Posterior vena cava (tissue), 2 donors: ENCODE measurements at places on chromosomes 1 and 21. TPM values are rescaled to one million over a fixed set of nuclear protein-coding genes. Genes with fewer than 3 reads are reported as not detected.
A peak's percentile ranks its signal among the peaks of the same experiment; 100 is the strongest.

DNA sequence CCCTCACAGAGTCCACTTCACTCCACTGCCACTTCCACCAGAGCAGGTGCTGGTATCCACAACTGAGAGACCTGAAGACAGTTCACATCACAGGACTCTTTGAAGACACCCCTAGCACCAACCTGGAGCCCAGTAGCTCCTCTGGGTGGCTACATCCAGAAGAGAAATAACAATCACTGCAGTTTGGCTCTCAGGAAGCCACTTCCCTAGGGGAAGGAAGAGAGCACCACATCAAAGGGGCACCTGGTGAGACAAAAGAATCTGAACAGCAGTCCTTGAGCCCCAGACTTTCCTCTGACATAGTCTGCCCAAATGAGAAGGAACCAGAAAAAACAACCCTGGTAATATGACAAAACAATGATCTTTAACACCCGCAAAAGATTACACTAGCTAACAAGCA, 113.2 kb downstream of the TENT5C start:
- no peak for DNase-seq

DNA sequence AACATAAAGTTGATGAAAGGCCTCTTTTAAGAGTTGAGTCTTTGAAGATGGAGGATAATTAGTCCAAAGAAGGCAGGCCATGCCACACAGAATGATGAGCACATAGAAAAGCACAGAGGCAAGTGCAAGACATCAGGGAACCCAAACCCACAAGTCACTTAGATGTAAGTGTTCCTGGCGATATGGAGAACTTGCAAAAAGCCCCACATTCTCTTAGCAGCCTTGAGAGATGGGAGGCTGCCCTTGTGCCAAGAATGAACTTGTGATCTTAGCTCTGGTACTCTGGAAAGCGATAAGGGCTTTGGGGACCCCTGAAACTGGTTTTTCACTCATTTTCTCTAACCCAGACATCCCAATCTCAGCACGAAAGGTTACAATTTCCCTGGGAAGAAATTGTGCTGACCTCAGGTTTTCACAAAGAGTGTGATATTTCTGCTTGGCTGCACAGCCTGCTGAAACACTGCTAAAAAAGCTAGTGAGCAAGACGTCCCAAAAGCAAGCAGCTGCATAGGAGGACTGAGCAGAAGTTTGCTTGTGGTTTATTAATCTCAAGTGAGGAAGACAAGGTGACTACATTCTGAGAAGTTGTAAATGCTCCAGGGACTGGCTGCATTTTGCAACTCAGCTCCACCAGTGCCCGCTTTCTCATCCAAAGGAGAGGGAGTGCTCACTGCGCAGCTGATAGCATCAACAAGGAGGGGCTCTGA, 496.9 kb upstream of the CAMK1G start:
- no peak for DNase-seq

- no peak for DNase-seq
Measured at GRCh38 chr1:45887156-45887842, 83.9 kb downstream of the MAST2 start.

GRCh38 chr21:20617130-20617529, 381.1 kb upstream of the NCAM2 start:
- DNase-seq = no peak

Gene CAPN8
- not detected for total RNA-seq

- no peak for DNase-seq
Measured at GRCh38 chr21:15651172-15651571, 78.6 kb upstream of the USP25 start.

- DNase-seq = no peak
Measured at GRCh38 chr1:182203191-182203875, 141.8 kb upstream of the ZNF648 start.

DNA sequence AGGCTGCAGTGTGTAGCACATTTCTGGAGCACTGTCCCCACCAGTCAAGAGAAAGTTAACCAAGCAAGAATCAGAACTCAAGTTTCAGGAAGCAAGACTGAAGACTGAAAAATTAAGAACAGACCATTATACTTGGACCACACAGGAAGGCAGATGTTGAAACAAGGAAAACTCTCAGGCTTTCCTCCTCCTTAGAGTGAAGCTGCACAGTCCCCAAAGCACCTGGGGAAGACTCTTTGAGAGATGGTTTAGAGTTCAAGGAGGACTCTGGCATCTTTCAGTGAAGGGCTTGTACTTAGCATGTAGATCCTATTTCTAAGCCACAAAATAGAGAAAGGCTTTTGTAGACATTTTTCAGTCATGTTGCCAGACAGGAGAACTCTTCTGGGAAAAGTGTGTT, 113.7 kb upstream of the KCTD3 start:
- no peak for DNase-seq

DNA sequence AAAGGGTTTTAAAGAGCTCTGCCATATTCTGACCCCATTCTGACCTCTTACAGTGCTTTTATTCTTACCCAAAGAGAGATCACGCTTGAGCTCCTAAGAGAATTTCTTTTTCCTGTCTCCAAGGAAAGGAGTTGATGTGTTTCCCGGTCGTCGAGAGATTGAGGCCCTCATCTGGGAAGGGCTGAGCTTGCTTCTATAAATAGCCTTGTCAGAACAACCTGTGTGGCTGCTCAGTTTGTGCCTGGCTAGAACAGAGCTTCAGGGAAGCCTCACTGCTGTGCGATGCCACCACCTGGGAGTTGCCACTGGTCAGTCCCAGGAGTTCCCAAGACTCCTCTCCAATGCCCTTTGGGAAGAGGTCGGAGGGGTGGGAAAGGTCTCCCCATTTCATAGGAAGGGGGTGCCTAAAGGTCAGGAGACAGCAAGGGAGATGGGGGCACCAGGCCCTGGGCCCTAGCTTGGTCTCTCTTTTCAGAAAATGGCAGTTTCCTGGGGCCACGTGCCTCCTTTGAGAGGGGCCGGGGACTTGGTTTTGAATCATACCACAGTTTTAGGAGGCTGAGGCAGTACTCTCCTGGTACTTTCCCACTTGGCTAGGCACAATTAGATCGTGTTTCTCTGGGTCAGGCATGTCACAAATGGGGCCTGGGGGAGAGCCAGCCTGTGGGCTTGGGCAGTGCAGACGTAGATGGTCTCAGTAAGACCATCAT, 52.1 kb downstream of the EIF2D start:
- no peak for DNase-seq

Gene SPAG17
- total RNA-seq = not detected

DNA sequence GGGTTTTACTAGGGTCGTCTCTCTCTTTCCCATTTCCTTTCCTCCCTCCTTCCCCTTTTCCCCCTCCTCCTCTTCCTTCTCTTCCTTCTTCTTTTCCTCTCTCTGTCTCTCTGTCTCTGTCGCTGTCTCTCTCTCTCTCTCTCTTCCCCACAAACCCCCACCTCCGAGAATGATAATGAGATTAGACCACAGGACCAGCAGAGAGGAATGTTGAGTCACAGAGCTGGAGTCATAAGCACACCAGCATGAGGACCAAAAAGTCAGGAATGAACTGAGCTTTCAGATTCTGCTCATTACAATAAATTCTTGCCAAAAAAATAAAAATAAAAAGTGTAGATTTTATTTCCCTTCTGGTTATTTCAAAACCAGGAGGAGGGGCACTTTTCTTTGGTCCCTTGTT, 377.4 kb downstream of the LTN1 start:
- DNase-seq = no peak

- DNase-seq = no peak
Measured at GRCh38 chr1:100759188-100759587, 39.6 kb downstream of the VCAM1 start.

DNA sequence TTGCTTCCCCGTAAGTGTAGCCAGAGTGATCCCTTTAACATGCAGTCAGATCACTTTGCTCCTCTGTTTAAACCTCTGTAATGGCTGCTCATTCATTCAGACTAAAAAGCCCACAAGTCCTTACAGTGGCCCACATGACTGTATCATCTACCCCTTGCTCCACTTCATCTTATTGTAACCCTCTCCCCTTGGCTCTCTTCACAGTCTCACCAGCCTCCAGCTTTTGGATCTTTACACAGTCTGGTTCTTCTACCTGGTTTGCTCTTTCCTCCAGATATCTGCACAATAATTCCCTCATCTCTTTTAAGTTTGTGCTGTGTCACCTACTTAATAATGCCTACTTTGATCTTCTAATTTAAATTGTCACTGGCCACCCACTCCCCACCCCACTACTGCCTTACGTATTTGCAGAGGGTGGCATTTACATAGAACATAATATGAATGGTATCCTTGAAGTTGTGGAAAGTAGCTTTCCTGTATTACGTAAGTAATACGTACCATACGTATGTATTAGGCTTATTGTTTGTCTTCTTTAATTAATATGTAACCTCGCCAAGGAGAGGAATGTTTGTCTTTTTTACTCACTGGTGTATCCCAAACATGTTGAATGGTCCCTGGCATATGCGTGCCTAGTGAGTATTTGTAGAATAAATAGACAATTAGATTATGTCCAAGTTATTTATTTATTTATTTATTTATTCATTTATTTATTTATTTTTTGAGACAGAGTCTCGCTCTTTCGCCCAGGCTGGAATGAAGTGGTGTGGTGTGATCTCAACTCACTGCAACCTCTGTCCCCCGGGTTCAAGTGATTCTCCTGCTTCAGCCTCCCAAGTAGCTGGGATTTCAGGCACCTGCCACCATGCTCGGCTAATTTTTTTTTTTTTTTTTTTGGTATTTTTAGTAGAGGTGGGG, 48.6 kb downstream of the TSNAX start:
- DNase-seq = no peak

DNA sequence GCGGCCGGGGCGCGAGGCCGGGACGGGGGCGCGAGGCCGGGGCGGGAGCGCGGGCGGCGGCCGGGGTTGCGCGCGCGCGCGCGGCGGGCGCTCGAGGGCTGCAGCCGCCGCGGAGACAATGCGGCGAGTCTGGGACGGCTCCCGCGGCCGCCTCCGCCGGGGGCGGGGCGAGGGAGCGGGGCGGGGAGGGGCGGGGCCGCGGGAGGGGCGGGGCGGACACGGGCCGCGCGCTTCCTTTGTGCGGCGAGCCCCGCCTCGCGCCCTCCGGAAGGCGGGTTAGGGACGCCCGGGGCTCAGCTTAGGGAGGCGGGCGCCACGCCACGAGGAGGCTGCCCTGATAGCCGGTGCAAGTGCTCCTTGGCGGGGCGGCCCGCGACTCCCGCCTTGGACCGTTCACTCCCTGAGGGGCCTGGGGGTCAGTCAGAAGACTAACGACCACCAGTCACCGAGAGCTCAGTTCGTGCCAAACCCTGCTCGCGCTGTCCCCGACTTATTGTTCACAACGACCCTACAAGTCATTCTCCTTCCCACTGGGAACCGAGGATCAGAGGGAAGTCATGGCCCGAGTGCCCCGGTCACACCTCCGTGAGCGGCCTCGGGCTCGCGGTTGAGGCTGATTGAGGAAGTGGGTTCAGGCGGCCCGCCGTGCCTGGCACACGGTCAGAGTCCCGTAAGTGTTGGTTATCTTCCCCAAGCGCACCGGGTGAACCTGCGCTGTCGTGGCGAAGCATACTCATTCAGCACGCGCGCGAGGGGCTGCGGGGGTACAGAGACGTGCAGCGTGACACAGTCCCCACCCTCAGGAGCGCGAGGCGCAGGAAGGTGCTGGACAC, 29.1 kb upstream of the A3GALT2 start:
- peak; percentile 97 for DNase-seq

Gene SPRR1A
- not detected for total RNA-seq

GRCh38 chr1:214317300-214317699, 36.3 kb downstream of the SMYD2 start:
- DNase-seq = no peak

GRCh38 chr1:56151402-56151801, 428.0 kb downstream of the PLPP3 start:
- DNase-seq = no peak

Gene CELF3
- not detected for total RNA-seq

DNA sequence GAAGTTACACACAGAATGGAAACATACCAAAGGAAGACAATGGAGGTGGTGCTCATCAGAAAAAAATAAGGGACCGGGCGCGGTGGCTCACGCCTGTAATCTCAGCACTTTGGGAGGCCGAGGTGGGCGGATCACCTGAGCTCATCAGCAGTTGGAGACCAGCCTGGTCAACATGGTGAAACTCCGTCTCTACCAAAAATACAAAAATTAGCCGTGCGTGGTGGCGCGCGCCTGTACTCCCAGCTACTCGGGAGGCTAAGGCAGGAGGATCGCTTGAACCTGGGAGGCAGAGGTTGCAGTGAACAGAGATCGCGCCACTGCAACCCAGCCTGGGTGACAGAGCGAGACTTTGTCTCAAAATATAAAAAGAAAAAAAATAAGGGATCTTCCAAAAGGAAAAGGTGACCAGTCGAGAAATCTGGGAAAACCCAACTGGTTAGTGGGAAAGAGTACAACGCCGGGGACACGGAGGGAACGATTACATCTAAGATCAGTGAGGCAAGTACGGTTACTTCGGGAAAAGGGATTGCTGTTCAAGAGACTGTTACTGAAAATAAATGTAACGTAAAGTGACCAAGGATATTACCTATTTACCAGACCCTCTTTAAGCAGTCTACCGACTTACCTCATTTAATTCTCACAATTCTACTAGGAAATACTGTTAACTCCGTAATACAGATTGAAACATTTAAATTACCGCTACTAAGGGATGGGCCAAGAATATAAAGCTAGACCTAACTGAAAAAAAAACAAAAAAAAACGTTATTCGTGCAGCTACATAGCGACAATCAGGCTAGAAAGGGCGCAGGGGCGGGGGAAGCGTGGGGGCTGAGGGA, 822 bp downstream of the CCT3 start:
- no peak for DNase-seq
